CD4-positive, alpha-beta T cell treated with Interleukin-17A for 1 hour (primary cell): ENCODE measurements at places on chromosomes 2 and 18.

DNA sequence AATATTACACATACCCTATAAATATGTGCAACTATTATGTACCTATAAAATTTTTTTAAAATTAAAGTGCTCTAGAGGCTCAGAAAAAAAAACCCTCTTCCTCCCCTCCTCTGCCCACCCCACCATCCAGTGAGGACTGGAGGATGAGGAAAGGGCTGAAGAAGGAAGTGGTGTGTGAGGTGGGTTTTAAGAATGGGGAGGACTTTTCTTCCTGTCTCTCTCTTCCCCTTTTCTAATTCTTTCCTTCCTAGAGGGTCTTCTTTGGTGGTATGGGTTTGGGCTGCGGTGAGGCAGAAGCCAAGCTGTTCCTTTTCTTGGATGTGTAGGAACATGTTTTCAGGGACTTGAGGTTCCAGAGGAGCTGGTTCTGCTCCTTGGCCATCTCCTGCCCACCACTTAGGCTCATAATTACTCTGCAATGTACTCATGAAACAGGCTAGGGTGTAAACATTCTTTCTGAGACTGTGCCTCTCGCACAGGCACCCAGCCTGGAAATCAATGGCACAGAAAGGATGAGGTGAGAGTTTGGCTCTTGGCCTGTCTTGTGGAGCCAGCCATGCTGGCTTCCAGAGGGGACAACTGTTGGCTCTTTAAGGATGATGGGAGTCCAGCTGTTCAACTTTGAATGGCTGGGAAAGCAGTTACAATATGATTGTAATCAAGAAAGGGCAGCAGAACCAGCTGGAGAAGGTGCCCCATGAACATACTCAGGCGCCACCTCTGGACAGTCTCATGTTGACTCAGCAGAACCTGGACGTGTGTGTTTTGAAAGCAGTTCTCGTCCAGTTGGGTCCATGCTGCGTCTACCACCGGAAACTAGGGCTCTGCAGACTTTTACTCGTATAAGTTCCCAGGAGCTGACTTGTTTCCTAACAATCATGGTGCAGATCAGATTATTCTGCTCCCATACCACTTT is 38.3 kb downstream of the IL1RL2 start:
- no peak for DNase-seq

GRCh38 chr2:68799140-68800026 is 64.8 kb downstream of the ARHGAP25 start:
- no peak for DNase-seq

DNA sequence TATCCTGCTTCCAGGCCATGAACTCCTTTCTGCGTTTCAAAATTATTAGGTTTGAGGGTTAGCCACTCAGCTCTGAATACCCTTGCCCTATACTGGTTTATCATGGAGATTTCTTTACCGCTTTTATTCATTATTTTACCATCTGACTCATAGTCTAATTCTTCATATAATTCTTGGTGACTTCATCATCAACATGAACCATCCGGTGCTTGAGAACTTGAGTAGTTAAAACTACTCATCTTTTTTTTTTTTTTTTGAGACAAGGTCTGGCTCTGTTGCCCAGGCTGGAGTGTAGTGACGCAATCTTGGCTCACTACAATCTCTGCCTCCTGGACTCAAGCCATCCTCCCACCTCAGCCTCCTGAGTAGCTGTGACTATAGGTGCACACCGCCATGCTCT is 94.2 kb upstream of the LHCGR start:
- no peak for DNase-seq

DNA sequence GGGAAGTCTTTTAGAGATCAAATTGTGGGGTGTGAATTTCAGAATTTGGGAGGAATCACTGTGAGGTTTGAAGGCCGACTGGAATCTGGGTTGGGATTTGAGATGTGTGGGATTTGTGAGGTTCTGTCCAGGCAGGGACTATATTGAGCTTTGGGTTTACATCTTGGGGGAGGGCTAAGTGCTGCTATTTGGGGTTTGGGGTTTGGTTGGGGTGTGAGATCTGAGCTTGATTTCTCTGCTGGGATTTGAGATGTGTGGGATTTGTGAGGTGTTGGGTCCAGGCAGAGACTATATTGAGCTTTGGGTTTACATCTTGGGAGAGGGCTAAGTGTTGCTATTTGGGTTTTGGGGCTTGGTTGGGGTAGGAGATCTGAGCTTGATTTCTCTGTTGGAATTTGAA is 864 bp downstream of the GMPPA start:
- DNase-seq: no peak

GRCh38 chr2:235116885-235117492 is 165.2 kb downstream of the SH3BP4 start:
- peak; percentile 28 for DNase-seq

DNA sequence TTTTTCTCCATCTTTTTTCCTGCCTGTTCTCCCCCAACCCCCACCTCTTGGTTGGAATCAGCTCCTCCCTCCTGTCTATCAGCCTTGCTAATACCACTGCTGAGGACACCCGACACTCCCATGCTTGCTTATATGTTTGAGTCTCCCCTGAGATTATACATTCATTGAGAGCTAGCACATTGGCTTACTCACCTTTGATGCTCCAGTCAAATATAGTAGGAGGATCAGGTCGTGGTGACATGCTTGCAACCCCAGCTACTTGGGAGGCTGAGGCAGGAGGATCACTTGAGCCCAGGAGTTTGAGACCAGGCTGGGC is 91.5 kb upstream of the CCBE1 start:
- DNase-seq: no peak

- no peak for DNase-seq
Observed at GRCh38 chr2:12948961-12949353, 232.2 kb downstream of the TRIB2 start.

DNA sequence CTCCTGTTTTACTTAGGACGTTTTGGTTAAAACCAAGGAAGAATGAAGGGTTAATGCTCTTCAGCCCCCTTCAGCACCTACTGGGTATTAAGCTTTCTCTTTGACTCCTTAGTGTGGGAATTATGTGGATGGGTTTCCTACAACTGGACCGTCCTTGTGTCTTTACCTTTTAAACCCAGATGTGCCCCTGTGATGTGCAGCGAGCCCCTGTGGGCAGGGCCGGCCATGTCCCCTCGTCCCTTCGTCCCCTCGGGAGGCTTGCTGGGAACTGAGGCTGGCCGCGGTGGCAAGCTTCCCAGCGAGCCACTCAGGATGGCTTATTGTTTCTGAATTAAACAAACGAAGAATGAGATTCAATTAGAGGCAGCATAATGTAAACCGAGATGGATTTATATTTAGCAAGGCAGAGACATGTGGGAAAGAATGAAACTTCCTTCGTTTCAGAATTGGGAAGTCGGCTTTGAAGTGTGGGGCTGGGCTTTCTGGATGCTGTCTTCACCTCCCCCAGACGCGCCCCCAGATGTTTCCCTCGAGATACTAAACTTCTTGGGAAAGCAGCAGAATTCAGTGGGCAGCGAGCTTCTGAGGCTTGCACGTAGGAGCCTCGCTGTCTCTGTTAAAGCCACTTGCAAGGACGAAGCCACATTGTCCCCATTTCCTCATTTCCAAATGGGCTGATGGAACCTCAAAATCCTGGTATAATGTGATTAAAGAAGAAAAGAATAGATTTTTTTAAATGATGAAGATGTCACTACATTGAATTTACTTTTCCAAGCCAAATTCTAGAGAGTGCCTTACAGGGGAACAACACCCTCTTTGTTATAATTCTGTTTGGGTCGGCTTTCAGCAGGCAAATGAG is 146.0 kb downstream of the VAPA start:
- no peak for DNase-seq

DNA sequence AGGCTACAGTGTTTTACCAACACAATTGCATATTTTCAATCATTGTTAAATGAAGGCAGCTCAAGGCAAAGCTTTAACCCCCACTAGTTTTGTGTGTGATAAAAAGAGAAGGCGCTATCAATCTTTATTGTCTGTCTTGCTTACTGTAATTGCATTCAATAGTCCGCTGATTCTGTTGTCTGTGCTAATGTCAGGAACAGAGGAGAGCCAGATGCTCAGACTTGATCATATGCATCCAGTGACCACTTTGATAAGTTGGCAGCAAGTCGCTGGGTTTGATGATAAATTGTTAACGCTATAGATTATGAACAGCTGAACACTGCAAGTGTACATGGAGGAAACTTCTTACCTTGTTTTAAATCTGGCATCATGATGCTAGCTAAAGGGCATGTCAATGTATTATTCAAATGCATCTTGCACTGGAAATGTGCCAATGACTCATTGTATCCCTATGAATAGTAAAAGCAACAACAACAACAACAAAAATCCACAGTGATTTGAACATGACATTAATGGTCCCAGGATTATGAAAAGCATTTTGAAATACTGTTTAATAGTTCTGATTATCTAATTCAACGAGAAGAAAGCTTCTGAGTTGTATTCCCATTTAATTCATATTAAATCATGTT is 423.5 kb upstream of the FANCL start:
- no peak for DNase-seq

DNA sequence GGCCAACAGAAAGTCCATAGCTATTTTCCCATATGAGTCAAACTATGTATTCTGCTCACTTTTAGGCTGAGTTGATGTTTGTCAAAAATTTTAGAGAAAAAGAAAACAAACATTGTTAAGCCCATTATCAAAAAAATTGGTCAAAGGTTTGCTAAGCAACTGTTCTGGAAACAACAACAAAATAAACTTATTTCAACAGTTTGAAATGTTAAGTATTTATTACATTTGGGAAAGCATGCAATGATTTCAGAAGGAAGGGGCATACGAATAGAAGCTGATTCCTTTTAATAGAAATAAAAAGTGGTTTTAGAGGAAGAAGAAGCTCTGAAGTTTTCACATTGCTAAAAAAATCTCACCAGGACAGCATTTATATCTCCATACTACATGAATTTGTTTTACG is 1837.5 kb upstream of the CELF4 start:
- DNase-seq: no peak

- no peak for DNase-seq
Observed at GRCh38 chr18:49628119-49628518, 66.3 kb downstream of the LIPG start.

GRCh38 chr2:138215958-138216357 is 251.7 kb downstream of the HNMT start:
- DNase-seq: no peak

DNA sequence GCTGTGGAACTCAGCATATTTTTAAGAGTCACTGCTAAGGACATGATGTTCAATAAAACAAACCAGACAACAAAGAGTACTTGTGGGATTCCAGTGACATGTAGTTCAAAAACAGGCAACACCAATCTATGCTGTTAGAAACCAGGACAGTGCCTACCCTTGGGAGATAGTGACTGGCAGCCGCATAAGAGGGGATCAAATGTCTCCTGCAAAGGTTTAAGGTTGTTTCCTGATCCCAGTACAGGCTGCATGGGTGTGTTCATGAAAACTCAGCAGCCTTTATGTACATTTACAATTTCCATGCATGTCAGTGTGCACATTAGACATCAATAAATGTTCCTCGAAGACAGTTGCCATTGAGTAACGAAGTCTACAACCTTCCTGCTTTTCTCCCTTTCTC is 183.8 kb downstream of the PID1 start:
- no peak for DNase-seq

- no peak for DNase-seq
Observed at GRCh38 chr2:49770919-49771318, 616.6 kb upstream of the FSHR start.

DNA sequence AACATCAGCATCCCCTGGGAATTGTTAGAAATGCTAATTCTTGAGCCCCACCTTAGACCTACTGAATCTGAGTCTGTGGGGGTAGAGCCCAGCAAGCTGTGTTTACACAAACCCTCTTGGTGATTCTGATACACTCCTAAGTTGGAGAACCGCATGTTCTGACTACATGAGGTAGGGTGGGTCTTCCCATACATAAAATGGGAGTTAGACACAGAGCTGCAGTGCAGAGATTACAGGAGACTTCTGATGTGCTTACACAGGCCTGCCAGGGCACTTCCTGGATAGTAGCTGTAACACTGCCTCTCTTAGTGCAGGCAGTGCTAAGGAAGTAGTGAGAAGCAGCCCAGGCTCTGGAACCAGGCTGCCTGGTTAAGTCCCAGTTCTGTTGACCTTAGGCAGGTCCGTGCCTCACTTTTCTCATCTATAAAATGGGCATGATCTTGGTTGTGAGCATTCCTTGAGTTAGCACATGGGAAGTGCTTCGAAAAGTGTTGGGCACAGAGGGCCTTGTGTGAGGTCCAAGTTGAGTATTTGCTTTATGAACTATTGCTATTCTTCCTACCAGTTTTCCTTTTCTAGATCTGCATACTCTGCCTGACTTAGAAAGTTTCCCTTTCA is 67.3 kb downstream of the GLI2 start:
- no peak for DNase-seq

GRCh38 chr18:74266161-74266560 is 25.6 kb downstream of the CYB5A start:
- no peak for DNase-seq

DNA sequence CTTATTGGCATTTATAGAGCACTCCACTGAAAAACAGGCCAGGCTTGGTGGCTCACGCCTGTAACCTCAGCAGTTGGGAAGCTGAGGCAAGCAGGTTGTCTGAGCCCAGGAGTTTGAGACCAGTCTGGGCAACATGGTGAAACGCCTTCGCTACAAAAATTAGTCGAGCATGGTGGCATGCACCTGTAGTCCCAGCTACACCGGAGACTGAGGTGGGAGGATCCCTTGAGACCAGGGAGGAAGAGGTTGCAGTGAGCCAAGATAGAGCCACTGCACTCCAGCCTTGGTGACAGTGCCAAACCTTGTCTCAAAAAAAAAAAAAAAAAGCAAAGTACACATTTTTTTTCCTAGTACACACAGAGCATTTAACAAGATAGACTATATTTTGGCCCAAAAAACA is 96.1 kb downstream of the TGIF1 start:
- DNase-seq: no peak

GRCh38 chr2:16000642-16001041 is 60.3 kb downstream of the MYCN start:
- no peak for DNase-seq

DNA sequence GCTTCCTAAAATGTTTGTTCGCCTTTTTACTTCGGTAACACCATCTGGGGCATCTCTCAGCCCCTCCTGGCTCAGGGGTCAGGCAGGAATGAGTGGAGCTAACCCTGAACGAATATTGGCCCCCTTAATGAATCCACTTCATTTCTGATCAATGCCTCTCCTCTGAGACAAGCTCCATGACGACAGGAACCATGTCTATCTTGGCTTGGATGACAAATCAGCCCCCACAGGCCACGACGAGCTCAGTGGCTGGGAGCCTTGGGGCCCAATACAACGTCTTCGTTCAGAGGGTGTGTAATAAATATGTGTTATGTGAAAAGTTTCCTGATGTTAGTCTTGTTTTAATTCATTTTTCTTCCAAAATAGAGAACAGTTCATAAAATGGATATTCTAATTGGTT is 133.0 kb downstream of the COL6A3 start:
- no peak for DNase-seq

DNA sequence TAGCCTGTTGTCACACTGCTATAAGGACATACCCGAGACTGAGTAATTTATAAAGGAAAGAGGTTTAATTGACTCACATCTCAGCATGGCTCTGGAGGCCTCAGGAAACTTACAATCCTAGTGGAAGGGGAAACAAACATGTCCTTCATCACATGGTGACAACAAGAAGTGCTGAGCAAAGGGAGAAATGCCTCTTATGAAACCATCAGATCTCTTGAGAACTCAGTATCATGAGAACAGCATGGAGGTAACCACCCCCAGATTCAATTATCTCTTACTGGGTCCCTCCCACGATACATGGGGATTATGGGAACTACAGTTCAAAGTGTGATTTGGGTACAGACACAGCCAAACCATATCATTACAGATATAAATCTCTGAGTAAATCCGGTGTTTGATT is 148.7 kb downstream of the PRPF40A start:
- DNase-seq: no peak

- no peak for DNase-seq
Observed at GRCh38 chr18:76346490-76347130, 148.4 kb downstream of the ZNF516 start.

- no peak for DNase-seq
Observed at GRCh38 chr2:131054488-131054887, 38.8 kb downstream of the FAM168B start.
